Stimulated activated CD8-positive, alpha-beta memory T cell treated with anti-CD3 and anti-CD28 coated beads, Interleukin-15, amount 100 ng/mL, for 24 hours (primary cell): ENCODE measurements at places on chromosomes 7 and 10.

DNA sequence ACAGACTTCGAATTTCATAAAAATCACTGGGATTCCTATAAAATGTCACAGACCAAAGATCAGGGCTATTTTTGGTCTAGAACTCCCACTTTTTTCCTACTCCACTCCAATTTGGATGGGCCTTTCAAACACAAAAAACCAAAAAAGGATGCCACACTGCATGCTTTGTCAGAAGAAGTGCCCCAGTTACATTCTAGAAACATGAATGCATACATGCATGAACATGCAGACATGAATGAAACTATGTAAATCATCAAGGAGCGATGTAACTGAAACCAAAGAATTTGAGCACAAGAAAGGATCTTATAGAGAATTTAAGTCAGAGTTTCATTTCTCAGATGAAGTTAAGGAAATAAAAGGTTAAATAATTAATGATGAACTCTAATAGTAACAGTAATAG, 31.8 kb upstream of the FAM133B start:
- no peak for DNase-seq

DNA sequence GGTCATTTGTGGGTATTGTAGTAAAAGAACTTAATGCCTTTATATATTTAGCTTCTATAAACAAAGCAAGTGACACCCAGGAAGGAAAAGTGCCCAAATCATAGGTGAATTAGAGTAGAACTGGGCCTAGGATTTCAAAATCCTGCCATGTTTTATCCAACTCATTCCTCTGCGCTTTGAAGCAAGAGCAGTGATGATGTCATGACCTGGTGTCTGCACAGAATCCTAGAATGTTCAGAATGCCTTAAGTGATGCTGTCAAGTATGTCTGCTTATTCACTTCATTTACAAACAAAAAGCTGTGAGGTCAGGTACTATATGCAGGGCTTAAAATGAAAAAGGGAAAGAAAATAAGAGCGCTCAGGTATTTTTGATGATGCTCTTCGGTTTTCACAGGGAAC, 737.2 kb upstream of the ANKRD30A start:
- no peak for DNase-seq

DNA sequence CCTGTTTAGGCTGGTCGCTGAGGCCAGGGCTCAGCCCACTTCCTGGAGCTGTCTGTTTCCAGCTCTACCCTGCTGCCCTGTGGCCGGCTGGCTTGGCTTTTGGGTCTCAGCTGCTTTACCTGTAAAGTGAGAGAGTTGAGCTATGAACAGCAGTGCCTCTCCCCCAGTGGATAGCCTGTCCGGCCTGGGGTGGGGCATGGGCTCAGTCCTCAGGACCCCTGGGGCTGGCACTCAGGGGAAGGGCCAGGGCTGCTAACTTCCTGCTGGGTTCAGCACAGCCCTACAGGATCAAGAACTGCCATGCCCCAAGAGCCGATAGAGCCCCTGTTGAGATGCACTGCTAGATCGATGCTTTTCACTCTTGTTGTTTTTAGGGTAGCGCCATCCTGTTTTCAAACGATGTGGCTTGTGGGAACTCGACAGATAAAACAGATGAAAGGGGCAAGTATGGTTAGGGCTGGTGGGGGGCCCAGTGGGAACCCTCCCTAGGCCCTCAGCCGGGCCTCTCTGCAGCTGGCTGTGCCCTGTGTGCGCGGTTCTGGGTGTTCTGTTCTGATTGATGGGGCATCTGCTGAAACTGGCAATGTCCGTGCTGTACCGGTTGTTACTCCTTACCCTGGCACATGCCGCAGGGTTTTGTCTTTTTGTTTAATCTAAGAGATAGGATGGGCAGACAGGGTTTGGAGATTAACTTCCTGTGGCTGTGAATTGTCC, 10.0 kb upstream of the SFRP5 start:
- no peak for DNase-seq

- DNase-seq, result no peak
Observed at GRCh38 chr7:20301311-20301939, 29.3 kb upstream of the ITGB8 start.

DNA sequence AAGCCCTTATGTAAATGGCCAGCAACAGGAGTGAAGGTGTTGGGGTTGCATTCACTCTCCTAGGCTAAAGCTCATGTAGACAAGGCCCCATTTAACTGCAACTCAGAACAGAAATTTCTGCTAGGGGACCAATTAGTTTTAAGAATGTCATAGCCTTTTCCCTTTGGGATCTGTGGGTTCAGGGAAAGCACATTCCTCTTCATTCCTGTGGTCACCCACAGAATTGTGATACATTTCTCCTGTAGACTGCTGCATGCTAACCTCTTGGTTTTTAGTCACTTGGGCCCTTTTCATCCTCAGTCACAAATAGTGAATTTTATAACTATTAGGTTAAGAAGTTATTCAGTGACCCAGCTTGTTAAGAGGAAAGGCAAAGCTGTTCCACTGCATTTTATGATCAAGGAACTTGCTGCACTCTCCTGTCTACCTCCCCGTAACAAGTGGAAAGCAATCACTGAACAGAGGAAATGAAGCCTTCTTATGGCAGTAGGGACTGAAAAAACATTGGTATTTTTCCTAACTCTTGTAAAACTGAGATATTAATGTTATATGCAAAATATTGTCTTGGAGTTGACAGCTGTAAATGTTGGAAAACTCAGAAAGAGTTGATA, 124.9 kb downstream of the SND1 start:
- DNase-seq, result no peak

GRCh38 chr10:132313865-132314264, 6.1 kb upstream of the STK32C start:
- no peak for DNase-seq

DNA sequence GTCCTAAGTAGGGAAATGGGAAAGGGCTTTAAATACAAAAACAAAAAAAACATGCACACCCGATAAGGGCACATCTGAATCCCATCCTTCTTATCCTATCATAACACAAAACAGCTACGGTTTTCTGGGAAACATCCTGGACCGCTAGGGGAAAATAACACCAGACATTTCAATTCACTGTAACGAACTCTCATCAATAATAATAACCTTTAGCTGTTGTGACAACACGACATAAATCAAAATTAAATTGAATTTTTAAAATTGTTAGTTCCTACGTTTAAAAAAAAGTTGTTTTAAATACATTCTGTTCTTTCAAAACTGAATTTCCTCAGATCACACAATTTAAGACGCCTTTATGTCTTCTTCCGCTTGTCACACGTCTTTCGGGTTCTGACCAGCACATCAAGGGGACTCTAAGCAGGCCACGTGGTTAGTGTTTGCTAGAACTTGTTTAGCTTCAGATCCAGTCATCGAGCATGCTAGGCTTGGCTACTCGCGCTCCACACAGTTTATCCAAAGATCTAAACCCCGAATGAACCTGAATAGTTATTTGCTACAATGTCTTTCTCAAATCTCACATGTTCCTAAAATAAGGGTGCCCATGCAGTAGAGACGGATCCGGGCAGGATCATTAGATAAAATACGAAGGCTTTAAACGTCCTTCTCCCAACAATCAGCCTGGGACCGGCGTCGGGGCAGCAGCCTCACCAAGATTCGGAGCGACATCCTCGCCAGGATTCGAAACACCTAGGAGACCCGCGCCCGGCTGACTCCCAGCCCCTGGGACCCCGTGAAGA, 839 bp downstream of the IKZF5 start:
- peak; percentile 2 for DNase-seq

GRCh38 chr7:44519546-44519945, 21.6 kb downstream of the NPC1L1 start:
- DNase-seq, result no peak

GRCh38 chr7:94049615-94050014, 45.5 kb upstream of the BET1 start:
- no peak for DNase-seq

DNA sequence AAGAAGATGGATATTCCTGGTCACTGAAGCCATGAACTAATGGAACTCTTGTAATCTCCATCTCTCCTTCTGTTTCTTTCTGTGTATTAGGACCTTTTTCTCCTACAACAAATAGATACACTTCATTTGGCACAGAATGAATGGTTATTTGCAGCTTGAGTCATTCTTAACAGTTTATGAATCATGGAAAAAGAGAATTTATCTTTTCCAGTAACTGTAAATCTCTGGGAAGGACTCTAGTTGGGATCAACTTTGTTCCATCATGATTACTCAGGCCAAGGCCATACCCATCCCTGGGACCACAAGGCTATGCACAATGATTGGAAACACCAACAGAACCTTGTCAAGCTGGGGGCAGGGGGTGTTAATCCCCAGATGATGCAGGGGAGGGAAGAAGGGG, 36.1 kb upstream of the MDFIC start:
- DNase-seq, result no peak

DNA sequence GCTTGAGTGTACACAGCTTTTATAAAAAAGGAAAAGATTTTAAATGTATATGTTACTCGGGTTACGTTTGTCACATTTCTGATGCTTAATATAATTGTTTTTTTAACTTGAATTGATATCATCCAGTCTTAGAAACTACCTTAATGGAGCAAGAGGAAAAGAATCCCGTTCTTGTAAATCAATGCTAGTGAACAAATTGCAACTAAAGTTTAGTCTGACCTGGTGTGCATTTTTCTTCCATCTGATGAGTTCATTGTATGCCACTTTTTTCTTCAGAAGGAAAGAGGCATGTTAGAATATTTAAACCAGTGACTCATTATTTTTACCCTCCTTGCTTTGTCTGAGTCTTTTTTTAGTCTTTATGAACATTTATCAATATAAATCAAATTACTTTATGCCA, 34.7 kb downstream of the NET1 start:
- DNase-seq, result no peak

GRCh38 chr7:88495881-88496725, 189.4 kb upstream of the STEAP4 start:
- no peak for DNase-seq

DNA sequence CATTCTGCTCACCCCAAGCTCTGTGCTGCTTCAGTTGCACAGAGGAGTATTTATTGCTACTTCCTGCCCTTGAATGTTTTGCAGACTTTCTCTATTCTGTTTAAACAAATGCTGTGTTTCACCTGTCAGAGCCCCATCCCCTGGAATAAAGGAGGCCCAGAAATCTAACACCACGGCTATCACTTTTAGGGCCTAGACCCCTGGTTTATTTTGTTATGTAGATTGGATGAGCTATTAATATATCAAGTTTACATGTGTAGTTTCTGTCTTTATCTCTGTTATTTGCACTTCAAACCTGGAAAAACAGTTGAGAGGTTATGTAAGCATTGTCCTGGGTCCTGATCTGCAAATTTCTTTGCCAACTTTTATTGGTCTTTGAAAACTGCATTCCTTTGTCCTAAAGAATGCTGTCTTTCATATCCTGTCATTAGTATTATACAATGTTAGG, 630.1 kb downstream of the PARD3 start:
- no peak for DNase-seq

GRCh38 chr7:74101061-74101681, 17.6 kb downstream of the LIMK1 start:
- DNase-seq, result no peak

GRCh38 chr7:36986511-36986933, 262.2 kb upstream of the AOAH start:
- no peak for DNase-seq

DNA sequence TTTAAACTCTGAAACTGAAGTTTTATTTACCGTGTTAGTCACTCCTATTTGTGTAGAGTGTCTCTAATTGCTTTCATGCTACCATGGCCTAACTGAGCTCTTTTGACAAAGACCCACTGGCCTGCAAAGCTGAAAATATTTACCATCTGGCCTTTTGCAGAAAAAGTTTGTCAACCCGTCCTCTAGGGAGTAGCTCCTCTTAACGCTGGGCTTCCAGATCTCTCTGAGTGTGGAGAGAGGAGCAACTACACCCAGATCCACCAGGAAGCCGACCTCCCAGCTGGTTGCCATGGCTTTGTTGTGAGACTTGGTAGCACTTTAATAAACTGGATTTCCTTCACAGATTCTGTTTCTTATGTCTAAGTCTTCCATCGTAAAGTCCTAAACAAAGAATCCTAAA, 4.2 kb upstream of the C10orf71 start:
- no peak for DNase-seq

- DNase-seq, result no peak
Observed at GRCh38 chr10:13776861-13777311, 190.1 kb downstream of the PRPF18 start.

- no peak for DNase-seq
Observed at GRCh38 chr7:4549681-4550080, 132.4 kb upstream of the FOXK1 start.

DNA sequence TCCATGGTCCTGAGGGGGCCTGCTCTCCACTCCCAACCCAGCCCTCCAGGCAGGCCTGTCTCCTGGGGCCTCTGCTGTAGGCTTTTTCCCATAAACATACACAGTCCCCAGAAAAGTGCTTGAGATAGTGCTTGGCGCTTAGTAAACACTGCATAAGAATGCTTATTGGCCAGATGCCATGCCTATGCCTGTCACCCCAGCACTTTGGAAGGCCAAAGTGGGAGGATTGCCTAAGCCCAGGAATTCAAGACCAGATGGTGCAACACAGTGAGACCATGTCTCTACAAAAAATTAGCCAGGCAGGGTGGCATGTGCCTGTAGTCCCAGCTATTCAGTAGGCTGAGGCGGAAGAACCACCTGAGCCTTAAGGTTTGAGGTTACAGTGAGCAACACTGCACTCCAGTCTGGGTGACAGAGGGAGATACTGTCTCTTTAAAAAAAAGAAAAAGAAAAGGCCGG, 24.6 kb upstream of the ASL start:
- DNase-seq, result no peak

DNA sequence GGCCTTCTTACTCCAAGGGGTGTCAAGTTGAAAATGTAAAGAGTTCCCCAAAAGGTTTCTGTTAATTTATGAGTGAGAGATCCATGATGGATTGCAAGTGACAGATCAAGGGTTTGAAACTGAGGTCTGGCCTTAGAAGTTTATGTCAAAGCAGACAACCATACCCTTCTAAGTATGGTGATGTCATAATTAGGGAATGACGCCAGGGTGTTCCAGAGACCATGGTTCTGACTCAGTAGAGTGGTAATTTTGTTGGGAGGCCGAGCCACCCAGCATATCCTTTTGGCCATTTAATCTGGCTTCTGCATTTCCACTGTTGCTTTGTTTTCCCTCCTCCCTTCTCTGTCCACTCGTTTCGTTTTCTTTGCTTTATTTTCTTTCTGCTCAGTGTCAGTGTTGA, 2.7 kb downstream of the TRUB1 start:
- no peak for DNase-seq

GRCh38 chr10:131519723-131520605, 208.4 kb upstream of the TCERG1L start:
- DNase-seq, result no peak

GRCh38 chr10:70673043-70673928, 980 bp downstream of the ADAMTS14 start:
- no peak for DNase-seq

DNA sequence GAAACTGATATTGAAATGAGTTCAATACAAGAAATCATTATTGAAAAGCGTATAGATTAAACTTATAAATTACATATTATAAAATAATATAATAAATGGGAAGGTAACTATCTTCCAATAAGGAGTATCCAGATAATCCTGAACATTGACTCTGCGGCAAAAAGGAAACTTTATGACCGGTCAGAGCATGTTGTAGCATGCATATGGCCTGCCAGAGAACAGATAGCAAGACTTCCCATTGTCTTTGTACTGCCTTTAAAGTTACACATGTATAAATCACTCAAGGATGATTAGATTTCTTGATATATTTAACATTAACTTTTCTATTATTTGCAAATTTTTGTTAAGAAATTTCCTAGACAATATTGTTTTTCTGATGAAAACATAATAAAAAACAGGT, 56.2 kb upstream of the ETV1 start:
- DNase-seq, result no peak
